IPS DF 6.9 (cell line): ENCODE measurements at places on chromosomes 6 and 20.

- H3K4me1 ChIP-seq: no peaks in the 10 kb centered on the region
- no peaks in the 10 kb centered on the region for H3K27me3 ChIP-seq
- DNase-seq: no peak
- H3K36me3 ChIP-seq: no peaks in the 10 kb centered on the region
- H3K4me3 ChIP-seq: no peak overlapping the region
These were observed 182.8 kb downstream of the EYS start for GRCh38 chr6:65524232-65524631.

- H3K27me3 ChIP-seq: no peaks in the 10 kb centered on the region
- H3K4me3 ChIP-seq: no peak overlapping the region
- no peak for DNase-seq
These were observed 29.3 kb downstream of the HSF2 start for GRCh38 chr6:122428781-122429180.

- no peaks in the 10 kb centered on the region for H3K27me3 ChIP-seq
- no peak overlapping the region for H3K4me3 ChIP-seq
- DNase-seq: no peak
- no peaks in the 10 kb centered on the region for H3K4me1 ChIP-seq
- no peak overlapping the region for H3K27ac ChIP-seq
These were observed 1068.3 kb downstream of the KHDRBS2 start for GRCh38 chr6:61217714-61218113.

DNA sequence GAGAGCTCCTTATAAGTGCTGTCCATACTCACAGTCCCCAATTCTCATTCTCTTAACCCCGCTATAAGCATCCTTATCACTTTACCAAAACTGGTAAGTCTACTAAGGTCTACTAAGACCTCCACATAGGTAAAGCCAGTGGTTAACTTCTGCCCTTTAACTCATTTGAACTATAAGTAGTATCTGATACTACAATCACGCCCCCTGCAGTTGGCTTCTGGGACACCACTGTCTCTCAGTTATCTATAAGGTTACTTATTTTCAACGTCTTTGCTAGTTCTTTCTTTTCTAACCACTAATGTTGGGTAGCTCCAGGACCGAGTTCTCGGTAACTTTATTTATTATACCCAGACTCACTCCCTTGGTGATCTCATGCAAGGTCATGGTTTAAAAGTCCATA is 142.6 kb downstream of the ARHGAP18 start:
- H3K36me3 ChIP-seq: no peaks in the 10 kb centered on the region
- no peaks in the 10 kb centered on the region for H3K27me3 ChIP-seq
- H3K4me1 ChIP-seq: no peaks in the 10 kb centered on the region
- DNase-seq: peak; percentile 20
- no peak overlapping the region for H3K4me3 ChIP-seq
- no peak overlapping the region for H3K27ac ChIP-seq

GRCh38 chr20:32329817-32330554 is 28.1 kb upstream of the ASXL1 start:
- no peaks in the 10 kb centered on the region for H3K4me1 ChIP-seq
- no peak overlapping the region for H3K4me3 ChIP-seq
- H3K27ac ChIP-seq: no peak overlapping the region

DNA sequence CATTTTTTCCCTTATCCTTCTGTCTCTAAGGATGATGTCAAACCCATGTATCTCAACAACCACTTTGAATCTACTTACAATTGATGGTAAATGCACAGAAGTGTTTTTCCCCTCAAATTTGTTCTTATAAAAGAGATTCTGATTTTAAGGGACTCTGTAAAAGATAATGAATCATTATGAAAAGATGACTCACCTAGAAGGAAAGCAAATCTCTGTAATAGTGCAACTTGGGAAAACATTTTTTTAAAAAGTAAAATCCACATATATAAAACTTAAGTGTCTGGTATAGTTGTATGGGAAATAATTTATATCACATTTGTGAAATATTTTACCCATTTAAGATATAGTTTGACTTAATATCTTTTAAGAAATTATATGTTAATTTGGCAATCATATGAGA is 137.0 kb downstream of the TINAG start:
- no peaks in the 10 kb centered on the region for H3K4me1 ChIP-seq
- DNase-seq: no peak
- H3K4me3 ChIP-seq: no peak overlapping the region
- H3K27ac ChIP-seq: no peak overlapping the region

- no peak for DNase-seq
- no peak overlapping the region for H3K4me3 ChIP-seq
- no peaks in the 10 kb centered on the region for H3K4me1 ChIP-seq
- no peaks in the 10 kb centered on the region for H3K27me3 ChIP-seq
- no peaks in the 10 kb centered on the region for H3K36me3 ChIP-seq
These were observed 50.8 kb downstream of the METTL24 start for GRCh38 chr6:110307368-110307767.

GRCh38 chr6:29011276-29011734 is 6.2 kb upstream of the ZNF311 start:
- no peaks in the 10 kb centered on the region; the same call in 1 of the 2 replicates for H3K36me3 ChIP-seq
- H3K4me1 ChIP-seq: no peaks in the 10 kb centered on the region
- DNase-seq: peak; percentile 50
- no peak overlapping the region for H3K27ac ChIP-seq
- H3K27me3 ChIP-seq: 0 out of 2 replicates have a peak, but pooled peaks cover 1% of the 10 kb centered on the region

GRCh38 chr20:47574616-47575364 is 73.1 kb downstream of the NCOA3 start:
- H3K27me3 ChIP-seq: no peaks in the 10 kb centered on the region
- no peaks in the 10 kb centered on the region for H3K36me3 ChIP-seq
- peaks cover 1% of the 10 kb centered on the region; the same call in 1 of the 2 replicates for H3K4me1 ChIP-seq
- DNase-seq: no peak
- H3K4me3 ChIP-seq: no peak overlapping the region

GRCh38 chr6:7273709-7274108 is 39.3 kb downstream of the SSR1 start:
- H3K4me3 ChIP-seq: no peak overlapping the region
- H3K4me1 ChIP-seq: no peaks in the 10 kb centered on the region
- H3K27me3 ChIP-seq: no peaks in the 10 kb centered on the region
- no peaks in the 10 kb centered on the region for H3K36me3 ChIP-seq
